ENCODE measurements at places on chromosomes 7 and 10. TPM values are rescaled to one million over a fixed set of nuclear protein-coding genes. Genes with fewer than 3 reads are reported as not detected.

PDZD7 gene
- total RNA-seq, result 0.27 TPM

DNAJC12 gene
- 36.0 TPM for total RNA-seq

ARHGEF35 gene
- total RNA-seq, result 4.9 TPM

CNPY1 gene
- total RNA-seq, result not detected

COPS6 gene
- total RNA-seq, result 107 TPM

NEUROD6 gene
- not detected for total RNA-seq

NPFFR1 gene
- not detected for total RNA-seq

PNLIPRP3 gene
- not detected for total RNA-seq

GALNT17 gene
- not detected for total RNA-seq

AGBL3 gene
- 2.2 TPM for total RNA-seq

HMX3 gene
- total RNA-seq, result 0.42 TPM

C10orf95 gene
- 0.40 TPM for total RNA-seq

CHAT gene
- not detected for total RNA-seq

SLC39A12 gene
- not detected for total RNA-seq

TSPAN12 gene
- not detected for total RNA-seq

ZNF365 gene
- 0.29 TPM for total RNA-seq

FAM241B gene
- total RNA-seq, result 11.2 TPM

IMPDH1 gene
- 81.1 TPM for total RNA-seq

OPN4 gene
- not detected for total RNA-seq

FANK1 gene
- 0.63 TPM for total RNA-seq

SPOCK2 gene
- 48.8 TPM for total RNA-seq

PPP1R17 gene
- total RNA-seq, result not detected

EPO gene
- total RNA-seq, result 0.15 TPM

VAX1 gene
- not detected for total RNA-seq

CYP26C1 gene
- 0.04 TPM for total RNA-seq

SPDYE18 gene
- 0.42 TPM for total RNA-seq

DMBT1 gene
- total RNA-seq, result not detected

CYP3A7 gene
- not detected for total RNA-seq

VWDE gene
- 0.84 TPM for total RNA-seq

ERVW-1 gene
- total RNA-seq, result not detected

PRRT4 gene
- 0.27 TPM for total RNA-seq

APBB1IP gene
- total RNA-seq, result 55.0 TPM

HTR5A gene
- total RNA-seq, result not detected

AKR1D1 gene
- total RNA-seq, result not detected

MOGAT3 gene
- not detected for total RNA-seq

GPR26 gene
- total RNA-seq, result not detected

SLC26A4 gene
- 5.6 TPM for total RNA-seq

DLD gene
- 114 TPM for total RNA-seq

CDK6 gene
- total RNA-seq, result 229 TPM

CRHR2 gene
- total RNA-seq, result not detected

All from activated CD8-positive, alpha-beta memory T cell treated with anti-CD3 and anti-CD28 coated beads for 36 hours (primary cell).